WTC11 (cell line): ENCODE measurements at places on chromosomes 11 and 22.
A peak's percentile ranks its signal among the peaks of the same experiment; 100 is the strongest.

DNA sequence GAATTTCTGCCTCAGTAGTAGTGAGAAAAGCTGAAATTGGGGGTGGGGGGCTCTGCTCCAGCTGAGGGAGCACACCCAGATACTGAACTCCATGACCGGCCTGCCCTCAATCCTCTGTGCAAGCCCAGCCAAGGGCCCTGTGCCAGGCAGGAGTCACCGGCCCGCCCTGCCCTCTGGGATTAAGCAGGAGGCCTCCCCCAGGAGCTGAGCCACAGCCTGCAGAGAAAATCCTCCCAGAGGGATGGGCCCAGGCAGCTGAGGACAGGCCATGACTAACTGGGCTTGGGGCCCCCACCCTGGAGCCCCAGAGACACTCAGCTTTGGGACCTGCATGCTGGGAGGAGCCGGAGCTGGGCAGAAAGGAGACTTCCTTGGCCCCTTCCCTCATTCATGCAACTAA lies 48.8 kb downstream of the MN1 start:
- DNase-seq, result no peak

- peak; percentile 78 for DNase-seq
These were observed 89.8 kb downstream of the PDE2A start for GRCh38 chr11:72584293-72584938.

DNA sequence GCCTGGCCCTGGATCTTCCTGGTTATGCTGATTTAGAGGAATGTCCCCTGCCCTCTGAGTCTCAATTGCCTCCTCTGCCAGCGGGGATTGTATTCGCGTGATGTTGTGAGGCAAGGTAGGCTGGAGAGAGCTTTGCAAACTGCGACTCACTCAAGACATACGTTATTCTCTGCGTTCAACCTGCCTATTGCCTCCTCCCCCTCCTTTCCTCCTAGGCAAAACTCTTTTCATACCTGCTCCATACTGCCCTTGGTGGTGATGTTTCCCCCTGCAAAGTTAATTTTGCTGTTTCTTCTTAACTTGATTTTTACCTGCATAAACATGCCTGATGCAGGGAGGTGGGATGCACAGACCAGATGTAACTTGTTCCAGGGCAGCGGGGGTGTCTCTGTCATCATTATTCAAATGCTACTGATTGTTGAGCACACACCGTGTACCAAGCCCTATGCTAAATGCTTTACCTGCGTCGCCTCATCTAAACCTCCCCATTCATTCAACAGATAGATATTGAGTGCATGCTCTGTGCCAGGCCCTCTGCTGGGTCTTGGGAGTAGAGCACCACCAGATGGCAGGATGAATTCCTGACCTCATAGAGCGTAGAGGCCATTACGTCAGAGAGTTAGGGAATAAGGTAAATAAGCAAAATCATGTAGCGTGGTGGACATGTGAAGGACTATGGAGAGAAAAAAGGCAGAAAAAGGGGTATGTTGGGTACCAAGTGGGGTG lies 29.0 kb downstream of the SGSM1 start:
- peak; percentile 45 for DNase-seq

GRCh38 chr22:37485395-37486223 lies 575 bp downstream of the MFNG start:
- DNase-seq, result no peak

DNA sequence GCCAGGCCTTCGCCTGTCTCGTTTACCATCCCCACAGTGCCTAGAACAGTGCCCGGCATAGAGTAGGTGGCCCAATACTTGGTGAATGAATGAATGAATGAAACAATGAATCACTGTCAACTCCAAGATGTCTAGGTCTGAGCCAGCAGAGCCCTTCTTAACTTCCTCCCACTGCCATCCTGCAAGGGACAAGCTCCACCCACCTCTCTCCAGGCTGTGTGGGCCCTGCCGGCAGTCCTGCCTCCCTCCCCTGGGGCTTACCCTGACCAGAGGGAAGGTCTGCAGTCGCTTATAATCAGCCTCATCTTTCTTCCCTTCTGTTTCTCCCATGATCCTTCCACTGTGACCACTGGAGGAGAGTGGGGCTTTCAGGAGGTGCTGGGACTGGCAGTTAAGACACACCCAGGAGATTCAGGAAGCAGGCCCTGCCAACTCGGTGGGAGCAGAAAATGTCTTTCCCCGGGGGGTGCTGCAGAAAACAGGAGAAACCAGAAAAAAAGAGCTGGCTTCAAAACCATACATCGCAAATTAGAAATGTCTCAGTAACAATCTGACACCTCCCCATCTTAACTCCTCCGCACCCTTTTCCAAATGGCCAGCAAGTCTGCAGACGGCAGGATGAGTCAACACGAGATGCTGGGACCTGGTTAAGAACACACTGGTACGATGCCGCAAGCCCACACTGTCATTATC lies 11.4 kb downstream of the DNAL4 start:
- no peak for DNase-seq

DNA sequence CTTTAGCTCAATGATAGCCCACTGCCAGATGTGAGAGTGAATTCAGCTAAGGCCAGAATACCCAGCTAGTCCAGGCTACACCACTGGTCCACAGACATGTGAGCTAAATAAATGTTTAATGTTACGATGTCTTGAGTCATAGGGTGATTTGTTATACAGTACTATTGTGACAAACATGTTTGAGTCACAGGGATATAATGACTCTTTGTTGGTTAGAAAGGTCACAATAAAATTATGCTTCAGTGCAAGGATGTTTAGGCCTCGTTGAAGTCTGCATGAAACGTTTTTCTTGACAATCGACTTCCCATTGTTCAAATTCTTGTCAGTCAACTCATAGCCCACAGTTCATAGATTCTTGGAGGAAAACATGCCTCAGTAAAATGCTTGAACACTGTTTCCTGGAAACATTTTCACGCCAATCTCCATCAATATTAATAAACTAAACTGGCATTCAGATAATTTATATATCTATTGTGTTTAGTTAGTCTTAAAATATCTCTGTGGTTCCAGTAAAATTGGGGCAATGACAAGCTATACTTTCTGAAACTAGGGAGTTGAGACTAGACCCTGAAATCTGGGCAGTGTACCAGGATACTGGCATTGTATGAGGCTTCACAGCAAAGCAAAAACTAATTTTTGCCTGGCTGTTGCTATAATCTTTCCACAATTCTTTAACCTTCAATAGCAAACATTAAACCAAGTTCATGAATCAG lies 650.8 kb upstream of the KIRREL3 start:
- no peak for DNase-seq

DNA sequence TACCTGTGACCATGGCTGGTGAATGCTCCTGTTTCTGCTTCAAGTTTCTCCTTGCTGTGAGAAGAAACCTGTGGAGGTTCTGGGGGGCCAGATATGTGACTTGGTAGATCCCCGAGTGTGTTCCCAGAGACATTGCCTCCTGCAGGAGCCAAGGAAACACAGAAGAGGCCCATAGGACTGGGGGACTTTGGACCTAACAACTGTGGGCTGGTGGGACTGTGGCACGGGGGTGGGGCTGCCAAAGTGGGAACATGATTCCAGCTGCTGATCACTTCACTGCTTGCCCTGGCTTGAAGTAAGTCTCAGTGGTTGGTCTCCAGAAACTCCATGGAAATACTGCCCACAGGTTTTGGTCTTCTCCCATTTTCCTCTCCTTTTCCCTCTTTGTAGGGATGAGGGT lies 4.1 kb upstream of the NR1H3 start:
- DNase-seq, result no peak

- DNase-seq, result peak; percentile 48
These were observed at the start of gene MCAM for GRCh38 chr11:119316729-119317591. MCAM (minus strand) TSS chr11:119317130; CDS start chr11:119317101, 29 bp downstream.

DNA sequence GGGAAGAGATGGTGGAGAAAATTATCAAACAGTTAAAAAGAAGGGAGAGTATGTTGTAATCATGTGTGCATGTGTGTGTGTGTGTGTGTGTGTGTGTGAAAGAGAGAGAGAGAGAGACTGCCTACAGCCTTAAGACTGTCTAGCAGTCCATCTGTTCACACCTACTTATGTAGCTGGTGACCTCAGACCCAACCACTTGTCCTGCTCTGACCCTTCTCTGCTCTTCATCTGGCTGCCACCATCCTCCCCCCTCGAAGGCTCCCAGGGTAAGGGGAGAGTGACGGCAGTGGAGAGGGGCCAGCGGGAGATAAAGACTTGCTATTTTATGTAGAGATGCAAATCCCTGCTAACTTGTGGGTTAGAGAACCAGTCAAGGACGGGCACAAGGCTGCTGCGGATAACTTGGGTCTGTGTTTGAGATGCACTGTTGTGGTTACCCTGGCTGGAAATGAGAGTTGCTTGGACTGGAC lies 24.9 kb upstream of the GRAMD1B start:
- DNase-seq, result no peak

GRCh38 chr11:81033779-81034540 lies 1593.1 kb upstream of the TENM4 start:
- no peak for DNase-seq

GRCh38 chr11:1461826-1462697 lies 24.5 kb downstream of the MOB2 start:
- DNase-seq, result no peak

DNA sequence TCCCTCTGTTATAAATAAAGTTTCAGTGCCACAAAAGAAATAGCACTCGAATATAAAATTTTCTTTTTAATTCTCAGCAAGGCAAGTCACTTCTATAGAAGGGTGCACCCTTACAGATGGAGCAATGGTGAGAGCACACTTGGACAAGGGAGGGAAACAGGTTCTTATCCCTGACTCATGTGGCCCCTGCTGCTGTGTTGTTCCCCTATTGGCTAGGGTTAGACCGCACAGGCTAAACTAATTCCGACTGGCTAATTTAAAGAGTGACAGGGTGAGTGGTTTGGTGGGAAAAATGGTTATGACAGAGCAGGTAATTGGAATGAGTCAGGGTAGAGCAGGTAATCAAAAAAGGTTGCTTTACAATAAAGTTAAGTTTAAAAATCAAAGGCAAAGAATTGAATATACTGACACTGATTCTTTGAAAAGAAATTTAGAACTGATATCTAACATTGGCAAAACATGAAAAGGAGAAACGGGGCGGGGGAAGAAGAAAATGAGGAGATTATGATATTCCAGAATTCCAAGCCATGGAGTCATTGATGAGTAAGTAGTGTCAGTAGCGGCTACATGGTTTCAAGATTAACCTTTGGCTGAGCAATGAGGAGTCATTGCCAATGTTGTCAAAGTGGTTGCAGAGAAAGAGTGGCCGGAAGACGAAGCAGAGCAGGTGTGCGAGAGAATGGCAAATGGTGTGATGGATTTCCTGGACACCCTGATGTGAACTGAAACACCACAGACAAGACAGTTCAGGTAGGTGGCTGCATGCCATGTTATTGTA lies 48.4 kb upstream of the MRGPRX1 start:
- no peak for DNase-seq

GRCh38 chr22:20234760-20235388 lies 33.2 kb downstream of the RTN4R start:
- DNase-seq, result no peak

- DNase-seq, result peak; percentile 65
These were observed 59.8 kb downstream of the NAV2 start for GRCh38 chr11:19772480-19772879.

GRCh38 chr22:20469110-20469868 lies 26.3 kb downstream of the KLHL22 start:
- DNase-seq, result no peak

- peak; percentile 49 for DNase-seq
These were observed 22.0 kb downstream of the TBRG1 start for GRCh38 chr11:124644426-124645280.

DNA sequence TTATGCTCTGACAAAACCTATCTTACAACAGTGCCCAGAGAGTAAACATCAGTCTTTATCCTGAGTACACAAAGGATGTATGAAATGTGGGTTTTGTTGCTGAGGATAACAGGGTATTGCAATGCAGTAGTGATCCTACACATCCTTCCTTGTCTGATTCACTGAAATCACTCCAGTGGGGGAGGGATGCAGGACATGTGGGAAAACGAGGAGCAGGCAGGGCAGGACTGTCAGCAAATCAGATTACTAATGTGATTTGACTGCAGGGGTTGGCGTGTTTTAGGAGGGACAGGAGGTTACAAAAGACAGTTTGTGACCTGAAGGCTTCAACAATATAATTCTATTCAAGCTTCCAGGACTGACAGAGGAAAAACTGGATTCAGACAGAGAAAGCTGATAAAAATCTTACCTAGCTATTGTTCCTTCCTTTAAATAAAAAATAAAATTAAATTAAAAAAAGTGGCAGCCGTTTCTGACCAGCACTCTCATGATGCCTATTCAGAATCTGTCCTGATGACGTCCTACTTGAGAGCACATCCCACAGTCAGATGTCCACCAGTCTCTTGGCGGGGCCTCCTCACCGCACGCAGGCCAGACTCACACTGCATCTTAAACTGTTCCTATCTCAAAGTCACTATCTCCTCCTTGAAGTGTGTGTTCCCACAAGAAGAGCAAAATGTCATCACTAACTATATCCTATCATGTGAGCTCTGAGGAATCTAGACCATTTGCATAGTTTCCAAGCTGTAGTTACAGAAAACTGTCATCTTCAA lies 50.6 kb upstream of the MN1 start:
- no peak for DNase-seq

GRCh38 chr11:117232911-117233409 lies 489 bp downstream of the RNF214 start:
- DNase-seq, result peak; percentile 38

GRCh38 chr11:110830747-110831146 lies 118.5 kb upstream of the ARHGAP20 start:
- no peak for DNase-seq

DNA sequence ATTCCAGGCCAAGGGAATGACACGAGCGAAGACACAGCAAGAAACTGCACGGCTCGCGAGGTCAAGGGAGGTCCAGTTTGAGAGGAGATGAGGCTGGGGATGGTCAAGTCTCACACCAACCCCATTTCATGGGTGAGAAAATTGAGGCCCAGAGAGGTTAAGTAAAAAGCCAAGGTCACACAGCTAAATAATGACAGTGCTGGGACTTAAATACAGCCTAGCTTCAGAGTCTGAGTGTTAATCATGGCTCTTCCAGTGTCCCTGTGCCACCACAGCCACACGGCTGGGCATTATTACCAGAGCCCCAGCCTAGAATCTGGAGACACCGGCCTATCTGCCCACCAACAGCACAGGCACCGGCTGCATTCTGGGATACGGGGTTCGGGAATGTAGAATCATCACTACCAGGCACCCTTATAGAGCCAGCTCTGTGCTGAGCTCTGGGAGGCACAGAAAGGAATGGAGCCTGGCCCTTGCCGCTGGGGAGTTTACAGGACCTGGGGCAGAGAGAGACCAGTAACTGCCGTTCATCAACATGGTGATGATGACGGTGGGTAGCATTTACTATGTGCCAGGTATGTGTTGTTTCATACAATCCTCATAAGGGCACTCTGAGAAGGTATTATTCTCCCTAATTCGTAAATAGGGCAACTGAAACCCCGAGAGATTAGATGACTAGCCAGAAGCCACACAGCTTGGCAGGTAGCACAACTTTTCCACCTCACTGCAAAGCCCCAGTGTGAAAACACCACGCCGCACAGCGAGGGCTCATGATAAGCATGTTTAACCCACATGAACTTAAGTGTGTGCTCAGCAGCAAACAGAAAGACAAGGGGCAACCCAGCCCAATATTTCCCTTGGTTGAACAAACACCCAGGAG lies 51.8 kb downstream of the CD6 start:
- DNase-seq, result no peak
